A673 (cell line): ENCODE measurements at places on chromosomes 4 and X. TPM values are rescaled to one million over a fixed set of nuclear protein-coding genes. Genes with fewer than 3 reads are reported as not detected.
A peak's percentile ranks its signal among the peaks of the same experiment; 100 is the strongest.

The ETDB gene
- total RNA-seq, result not detected in 2 replicates

The APLN gene
- total RNA-seq, result 0.34 and 0.55 TPM in 2 replicates

The TAF7L gene
- total RNA-seq, result 0.70 and 0.88 TPM in 2 replicates

The SOD3 gene
- total RNA-seq, result not detected in 2 replicates

The FAM149A gene
- total RNA-seq, result 0.90 and 2.4 TPM in 2 replicates

The CACNA1F gene
- total RNA-seq, result not detected in 2 replicates

DNA sequence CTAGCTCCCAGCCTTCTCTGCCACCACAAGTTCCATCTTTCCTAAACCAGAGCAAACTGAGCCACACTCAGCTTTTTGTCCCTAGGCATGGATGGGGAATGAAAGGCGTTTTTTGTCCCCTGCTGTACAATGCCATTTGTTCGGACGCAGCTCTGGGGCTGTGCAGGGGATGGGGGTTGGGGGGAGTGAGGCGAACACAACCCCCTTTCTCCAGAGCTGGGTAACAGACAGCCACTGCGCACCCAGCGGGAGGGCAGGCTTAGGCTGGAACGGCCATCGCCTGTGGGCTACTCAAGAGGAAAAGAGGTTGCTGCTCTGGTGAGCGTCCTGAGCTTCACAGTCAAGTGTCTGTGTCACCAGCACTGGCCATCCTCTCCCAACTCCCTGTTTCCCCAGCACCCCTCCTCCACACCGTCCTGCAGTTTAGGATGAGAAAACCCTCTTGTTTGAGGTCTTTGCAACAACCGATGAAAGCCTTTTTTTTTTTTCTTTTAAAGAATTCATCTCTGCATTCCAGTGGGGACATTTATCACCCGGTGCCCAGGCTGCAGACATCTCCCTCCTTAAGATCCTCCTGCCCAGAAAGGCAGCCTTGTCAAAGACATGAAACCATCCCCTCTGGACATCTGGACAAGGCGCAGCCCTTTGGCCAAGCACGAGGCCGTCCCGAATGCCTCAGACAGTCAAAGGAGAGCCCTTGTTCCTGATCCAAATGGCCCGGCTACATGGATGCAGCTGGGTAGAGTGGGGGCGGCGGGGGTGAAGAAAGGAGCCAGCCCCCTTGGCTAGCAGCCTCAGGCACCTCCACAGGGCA is 419.6 kb downstream of the BCOR start:
- H3K4me1 ChIP-seq, result no peaks in the 10 kb centered on the region
- no peak for DNase-seq
- no peak overlapping the region for H3K27ac ChIP-seq
- H3K36me3 ChIP-seq, result no peaks in the 10 kb centered on the region

- no peak overlapping the region for H3K4me3 ChIP-seq
- no peak overlapping the region for H3K27ac ChIP-seq
- no peaks in the 10 kb centered on the region for H3K27me3 ChIP-seq
These were observed 35.6 kb upstream of the KCNE5 start for GRCh38 chrX:109660435-109661143.

GRCh38 chrX:22037911-22038537 is 5.9 kb downstream of the PHEX start:
- H3K27me3 ChIP-seq, result no peaks in the 10 kb centered on the region
- DNase-seq, result no peak
- H3K4me3 ChIP-seq, result no peak overlapping the region
- no peaks in the 10 kb centered on the region for H3K4me1 ChIP-seq

DNA sequence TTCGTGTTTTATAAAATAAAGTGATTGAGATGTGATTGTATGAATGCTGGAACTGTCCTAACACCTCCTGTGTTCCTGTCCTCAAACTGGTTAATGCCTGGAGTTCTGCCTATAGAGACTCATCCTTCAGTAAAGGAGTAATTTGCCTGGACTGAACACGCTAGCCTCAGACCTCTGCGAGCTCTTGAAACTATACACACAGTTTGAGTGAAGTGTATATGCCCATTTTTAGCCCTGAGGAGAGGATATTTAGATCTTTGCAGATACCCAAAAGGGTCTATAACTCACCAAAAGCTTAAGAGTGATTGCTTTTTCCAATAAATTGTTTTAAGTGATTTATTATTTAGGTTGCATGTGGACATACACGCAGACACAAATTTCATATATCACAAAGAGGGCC is 29.9 kb upstream of the STIM2 start:
- no peak for DNase-seq
- H3K27ac ChIP-seq, result no peak overlapping the region
- H3K27me3 ChIP-seq, result no peaks in the 10 kb centered on the region
- peaks cover 21% of the 10 kb centered on the region for H3K4me1 ChIP-seq
- H3K4me3 ChIP-seq, result no peak overlapping the region

- H3K4me3 ChIP-seq, result no peak overlapping the region
- H3K27ac ChIP-seq, result no peak overlapping the region
- DNase-seq, result no peak
- H3K36me3 ChIP-seq, result no peaks in the 10 kb centered on the region
These were observed 24.5 kb upstream of the WDR1 start for GRCh38 chr4:10140866-10141759.

GRCh38 chr4:174262624-174263444 is 20.6 kb downstream of the FBXO8 start:
- DNase-seq, result no peak
- no peaks in the 10 kb centered on the region for H3K27me3 ChIP-seq

DNA sequence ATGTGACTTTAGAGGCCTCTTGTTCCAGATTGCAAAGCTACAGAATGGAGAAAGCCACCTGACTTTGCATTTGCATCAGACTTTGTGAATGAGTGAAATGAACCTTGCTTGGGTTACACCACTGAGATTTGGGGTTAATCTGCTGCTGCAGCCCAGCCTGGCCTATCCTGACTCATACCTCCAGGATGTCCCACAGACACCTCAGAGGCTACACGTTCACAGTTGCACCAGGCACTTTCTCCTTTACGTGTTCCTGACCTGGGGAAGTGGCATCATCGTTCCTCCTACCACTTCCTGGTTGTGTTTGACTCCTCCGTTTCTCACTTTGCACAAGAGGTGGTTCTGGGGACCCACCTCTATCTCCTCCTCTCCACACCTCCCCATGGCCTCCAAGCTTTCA is 9.2 kb upstream of the SORCS2 start:
- no peaks in the 10 kb centered on the region for H3K36me3 ChIP-seq
- DNase-seq, result no peak
- no peak overlapping the region for H3K4me3 ChIP-seq
- H3K4me1 ChIP-seq, result no peaks in the 10 kb centered on the region
- no peak overlapping the region for H3K27ac ChIP-seq
- peaks cover 20% of the 10 kb centered on the region for H3K27me3 ChIP-seq

DNA sequence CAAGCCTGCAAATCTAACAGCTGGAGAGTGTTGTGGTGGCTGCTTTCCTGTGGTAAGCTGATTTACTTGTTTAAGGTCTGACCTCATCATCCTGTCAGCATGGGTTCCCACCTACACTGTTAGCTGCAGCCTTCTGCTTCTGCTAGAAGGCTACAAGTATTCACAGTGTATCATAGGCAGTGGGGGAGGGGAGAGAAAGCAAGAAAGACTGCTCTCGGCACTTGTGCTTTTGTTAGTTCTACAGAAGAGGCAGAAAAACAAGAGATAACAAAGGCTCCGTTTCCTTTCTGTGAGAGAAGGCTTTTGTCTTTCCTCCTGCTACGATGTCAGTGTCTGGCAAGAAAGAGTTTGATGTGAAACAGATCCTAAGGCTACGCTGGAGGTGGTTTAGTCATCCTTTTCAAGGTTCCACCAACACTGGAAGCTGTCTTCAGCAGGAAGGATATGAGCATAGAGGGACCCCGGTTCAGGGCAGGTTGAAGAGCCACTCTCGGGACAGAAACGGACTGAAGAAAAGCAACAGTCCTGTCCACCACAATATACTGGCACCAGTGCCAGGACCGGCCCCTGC is at the start of gene KLHL4:
TSS of gene KLHL4 (plus strand) at position 232 of the 571 bp plus-strand sequence. CDS start at position 324, 92 bp downstream.
- peak; percentile 3 for DNase-seq
- H3K4me3 ChIP-seq, result no peak within 1 kb of the TSS
- H3K27me3 ChIP-seq, result no peaks in the 10 kb centered on the region
- no peak within 1 kb of the TSS for H3K27ac ChIP-seq
- H3K4me1 ChIP-seq, result no peaks in the 10 kb centered on the region

- H3K4me3 ChIP-seq, result no peak overlapping the region
- no peaks in the 10 kb centered on the region for H3K36me3 ChIP-seq
- H3K4me1 ChIP-seq, result peaks cover 46% of the 10 kb centered on the region
These were observed 54.6 kb upstream of the TENM3 start for GRCh38 chr4:182188622-182189021.

- peaks cover 83% of the 10 kb centered on the region for H3K27me3 ChIP-seq
- H3K4me3 ChIP-seq, result peak overlapping the region; percentile 26
- no peaks in the 10 kb centered on the region for H3K36me3 ChIP-seq
These were observed 47.0 kb upstream of the NKAP start for GRCh38 chrX:119990556-119991004.

- H3K4me3 ChIP-seq, result no peak overlapping the region
- H3K27ac ChIP-seq, result no peak overlapping the region
- H3K27me3 ChIP-seq, result no peaks in the 10 kb centered on the region
These were observed 42.1 kb upstream of the CENPU start for GRCh38 chr4:184775854-184776555.

DNA sequence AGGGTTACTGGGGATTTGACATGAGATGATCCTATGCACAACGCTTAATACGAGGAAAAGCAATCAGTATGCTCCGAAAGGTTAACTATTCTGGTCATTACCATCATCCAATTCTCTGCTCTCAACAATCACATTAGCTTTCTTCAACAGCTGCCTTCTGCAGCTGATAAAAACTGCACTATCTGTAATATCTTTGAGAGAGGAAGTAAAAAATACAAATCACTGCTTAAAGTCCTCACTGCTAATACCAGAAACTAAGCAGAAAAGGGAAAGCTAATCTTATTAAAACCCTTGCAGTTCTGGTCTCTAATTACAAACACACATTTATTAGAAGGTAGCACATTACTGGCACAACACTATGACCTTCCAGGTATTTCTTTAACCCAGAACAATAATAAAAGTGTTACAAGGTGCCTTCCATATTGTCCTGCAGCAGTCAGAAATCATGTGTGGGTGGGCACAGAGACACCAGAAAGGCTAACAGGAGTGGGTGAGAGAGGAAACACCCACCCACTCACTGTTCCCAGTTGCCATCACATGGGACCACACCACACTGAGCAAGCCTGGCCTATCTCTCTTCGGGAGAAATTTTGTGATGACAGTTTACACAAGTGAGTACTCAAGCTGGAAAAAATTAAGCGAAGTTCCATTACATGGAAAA is 71.0 kb downstream of the RELL1 start:
- peaks cover 29% of the 10 kb centered on the region for H3K4me1 ChIP-seq
- H3K4me3 ChIP-seq, result no peak overlapping the region
- DNase-seq, result no peak
- peak overlapping the region; percentile 60 for H3K27ac ChIP-seq

- H3K4me3 ChIP-seq, result no peak overlapping the region
- peaks cover 8% of the 10 kb centered on the region for H3K4me1 ChIP-seq
- no peak overlapping the region for H3K27ac ChIP-seq
These were observed 6.6 kb downstream of the ABCD1 start for GRCh38 chrX:153731117-153731844.

DNA sequence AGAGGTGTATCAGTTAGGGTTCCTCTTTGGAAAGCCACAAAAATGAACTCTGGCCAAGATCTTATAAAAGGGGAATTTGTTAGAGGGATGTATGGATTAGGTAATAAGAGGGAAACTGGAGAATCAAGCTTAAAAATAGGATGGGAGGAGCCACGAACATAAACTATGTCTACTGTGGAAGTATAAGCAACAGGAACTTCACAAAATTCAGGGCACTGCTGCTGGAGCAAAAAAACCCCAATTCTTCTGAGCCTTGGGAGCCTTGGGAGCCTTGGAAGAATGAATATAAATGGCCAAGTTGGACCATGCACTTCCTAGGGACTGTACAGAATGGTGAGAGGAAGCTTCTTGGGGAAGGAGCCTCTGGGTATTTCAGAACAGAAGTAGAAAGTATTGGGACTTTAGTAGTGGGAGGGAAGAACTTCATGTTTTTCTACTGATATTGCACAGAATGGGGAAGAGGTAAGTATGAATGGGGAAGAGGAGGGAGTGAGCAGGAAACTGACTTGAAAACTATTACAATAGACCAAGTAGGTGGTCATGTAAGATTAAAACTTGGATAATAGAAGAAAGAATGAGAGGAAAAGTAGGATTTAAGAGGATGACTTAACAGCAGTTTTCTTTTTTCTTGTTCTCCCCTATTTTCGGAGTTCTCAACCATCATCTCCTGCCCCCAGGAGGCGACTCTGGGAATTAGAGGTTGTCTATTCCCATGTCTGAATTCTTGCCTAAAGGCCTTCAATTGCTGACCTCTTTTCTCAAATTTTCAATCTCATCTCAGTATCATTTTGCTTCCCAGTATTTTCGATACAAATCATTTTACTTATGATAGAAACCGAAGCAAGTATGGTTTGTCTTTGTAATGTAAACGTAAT is 44.4 kb upstream of the TAPT1 start:
- no peaks in the 10 kb centered on the region for H3K4me1 ChIP-seq
- no peak overlapping the region for H3K27ac ChIP-seq
- no peaks in the 10 kb centered on the region for H3K36me3 ChIP-seq
- H3K27me3 ChIP-seq, result no peaks in the 10 kb centered on the region
- no peak overlapping the region for H3K4me3 ChIP-seq

DNA sequence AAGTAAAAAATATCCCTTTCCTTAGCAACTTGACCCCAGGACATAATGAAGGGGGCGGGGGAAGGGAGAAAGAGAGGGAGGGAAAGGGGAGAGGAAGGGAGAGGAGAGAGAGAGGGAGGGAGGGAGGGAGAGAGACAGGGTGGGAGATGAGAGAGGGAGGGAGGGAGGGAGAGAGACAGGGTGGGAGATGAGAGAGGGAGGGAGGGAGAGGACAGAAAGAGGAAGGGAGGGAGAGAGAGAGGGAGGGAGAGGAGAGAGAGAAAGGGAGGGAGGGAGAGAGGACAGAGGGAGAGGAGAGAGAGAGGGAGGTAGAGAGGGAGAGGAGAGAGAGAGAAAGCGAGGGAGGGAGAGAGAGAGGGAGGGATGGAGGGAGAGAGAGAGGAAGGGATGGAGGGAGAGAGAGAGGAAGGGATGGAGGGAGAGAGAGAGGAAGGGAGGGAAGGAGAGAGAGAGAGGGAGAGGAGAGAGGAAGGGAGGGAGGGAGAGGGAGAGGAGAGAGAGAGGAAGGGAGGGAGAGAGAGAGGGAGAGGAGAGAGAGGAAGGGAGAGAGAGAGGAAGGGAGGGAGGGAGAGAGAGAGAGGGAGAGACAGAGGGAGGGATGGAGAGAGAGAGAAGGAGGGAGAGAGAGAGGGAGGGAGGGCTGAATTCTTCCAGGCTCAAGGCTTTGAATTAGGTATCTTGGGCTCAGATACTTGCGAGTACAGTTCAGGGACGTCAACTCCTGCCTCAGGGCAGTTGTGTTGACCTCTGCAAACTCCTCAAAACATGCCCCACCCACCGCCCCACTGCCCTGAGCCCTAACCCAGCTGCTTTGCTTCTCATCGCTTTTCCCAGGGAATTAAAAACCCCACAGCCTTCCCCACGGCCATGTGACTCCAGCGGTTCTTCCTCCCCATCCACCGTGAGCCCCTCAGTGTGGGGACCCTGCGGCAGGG is 40.0 kb upstream of the ADRA2C start:
- no peak overlapping the region for H3K27ac ChIP-seq
- H3K4me1 ChIP-seq, result peaks cover 26% of the 10 kb centered on the region
